ENCODE measurements at places on chromosomes 5 and 9. TPM values are rescaled to one million over a fixed set of nuclear protein-coding genes. Genes with fewer than 3 reads are reported as not detected.

RGS7BP gene
- total RNA-seq = 7.3 TPM

DNAH5 gene
- 0.49 TPM for total RNA-seq

MTX3 gene
- total RNA-seq = 6.4 TPM

DPP7 gene
- 133 TPM for total RNA-seq

MLLT3 gene
- 19.3 TPM for total RNA-seq

ENTREP1 gene
- 3.5 TPM for total RNA-seq

CD274 gene
- 44.7 TPM for total RNA-seq

GCNT4 gene
- 0.07 TPM for total RNA-seq

ITGA1 gene
- 2.2 TPM for total RNA-seq

All from pulmonary artery endothelial cell (primary cell).